ENCODE measurements at places on chromosomes 5 and 9.

- no peak for DNase-seq
Observed at GRCh38 chr9:91060520-91061343, 259.1 kb downstream of the SYK start.

GRCh38 chr5:65094279-65094678, 325.5 kb downstream of the CWC27 start:
- no peak for DNase-seq

DNA sequence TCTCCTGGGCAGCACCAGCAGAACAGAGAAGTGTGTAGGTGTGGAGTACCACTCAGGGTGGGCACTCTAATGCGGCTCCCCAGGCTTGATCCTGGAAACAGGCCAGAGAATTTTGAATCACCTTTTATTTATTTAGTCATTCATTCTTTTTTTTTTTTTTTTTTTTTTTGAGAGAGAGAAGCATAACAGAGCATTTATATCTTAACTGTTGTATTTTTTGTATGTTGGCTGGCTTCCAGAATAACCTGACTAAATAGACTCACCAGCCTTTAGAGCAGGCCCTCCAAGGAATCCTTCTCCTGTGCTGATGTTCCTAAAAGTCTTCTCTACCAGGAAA, 153.4 kb downstream of the PIK3R1 start:
- DNase-seq = no peak

DNA sequence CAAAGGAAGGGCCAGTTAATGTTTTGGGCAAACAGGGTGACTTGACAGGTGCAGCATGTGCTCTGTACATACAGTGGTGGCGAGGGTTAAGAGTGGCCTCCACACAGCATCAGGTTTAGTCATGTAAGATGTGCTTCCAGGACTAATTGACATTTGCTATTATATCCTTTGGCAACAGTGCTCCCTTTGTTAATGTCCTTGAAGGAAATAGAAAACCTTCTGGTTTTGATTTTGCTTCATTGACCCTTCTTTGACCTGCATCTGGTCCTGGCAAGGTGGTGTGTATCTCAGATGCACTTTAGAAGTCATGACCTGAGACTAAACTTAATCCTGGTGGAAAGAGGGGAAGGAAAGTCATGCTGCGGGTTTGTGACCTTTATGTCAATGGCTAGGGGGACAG, 440.0 kb downstream of the ENC1 start:
- no peak for DNase-seq

GRCh38 chr9:86340356-86341006, 13.7 kb downstream of the TUT7 start:
- no peak for DNase-seq

GRCh38 chr5:122220511-122220910, 91.2 kb downstream of the ZNF474 start:
- DNase-seq = no peak

GRCh38 chr5:150499437-150499956, 8.4 kb upstream of the NDST1 start:
- no peak for DNase-seq

GRCh38 chr5:162641142-162641813, 573.7 kb downstream of the GABRG2 start:
- DNase-seq = no peak

DNA sequence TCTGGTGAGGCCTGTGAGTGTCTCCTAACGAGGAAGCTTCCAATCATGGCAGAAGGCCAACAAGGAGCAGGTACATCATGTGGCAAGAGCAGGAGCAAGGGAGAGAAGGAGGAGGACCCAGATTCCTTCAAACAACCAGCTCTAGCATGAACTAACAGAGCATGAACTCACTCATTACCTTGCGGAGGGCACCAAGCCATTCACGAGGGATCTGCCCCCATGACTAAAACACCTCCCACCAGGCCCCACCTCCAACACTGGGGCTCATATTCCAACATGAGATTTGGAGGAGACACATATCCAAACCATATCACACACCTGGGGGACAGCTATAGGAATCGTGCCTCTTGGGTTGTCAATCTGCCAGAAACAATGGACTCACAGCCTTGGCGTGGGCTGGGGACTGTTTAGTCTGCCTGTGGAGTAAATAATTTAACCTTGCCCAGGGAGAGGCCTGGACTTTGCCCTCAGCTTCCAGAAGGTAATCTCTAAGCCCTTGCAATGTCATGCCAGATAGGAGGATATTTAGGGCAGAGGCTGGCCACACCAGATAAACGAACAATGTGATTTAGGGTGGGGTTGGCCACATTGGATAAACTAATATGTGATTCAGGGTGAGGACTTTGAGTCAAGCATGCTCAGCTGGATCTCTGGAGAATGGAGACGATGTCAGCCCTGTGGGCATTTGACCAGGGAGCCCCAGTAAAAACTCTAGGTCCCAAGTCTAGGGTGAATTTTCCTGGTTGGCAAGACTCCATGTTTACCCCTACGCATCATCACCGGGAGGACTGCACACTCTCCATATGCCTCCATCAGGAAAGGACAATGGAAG, 13.6 kb upstream of the VDAC1 start:
- DNase-seq = no peak

GRCh38 chr9:794386-794785, 47.1 kb upstream of the DMRT1 start:
- DNase-seq = no peak

DNA sequence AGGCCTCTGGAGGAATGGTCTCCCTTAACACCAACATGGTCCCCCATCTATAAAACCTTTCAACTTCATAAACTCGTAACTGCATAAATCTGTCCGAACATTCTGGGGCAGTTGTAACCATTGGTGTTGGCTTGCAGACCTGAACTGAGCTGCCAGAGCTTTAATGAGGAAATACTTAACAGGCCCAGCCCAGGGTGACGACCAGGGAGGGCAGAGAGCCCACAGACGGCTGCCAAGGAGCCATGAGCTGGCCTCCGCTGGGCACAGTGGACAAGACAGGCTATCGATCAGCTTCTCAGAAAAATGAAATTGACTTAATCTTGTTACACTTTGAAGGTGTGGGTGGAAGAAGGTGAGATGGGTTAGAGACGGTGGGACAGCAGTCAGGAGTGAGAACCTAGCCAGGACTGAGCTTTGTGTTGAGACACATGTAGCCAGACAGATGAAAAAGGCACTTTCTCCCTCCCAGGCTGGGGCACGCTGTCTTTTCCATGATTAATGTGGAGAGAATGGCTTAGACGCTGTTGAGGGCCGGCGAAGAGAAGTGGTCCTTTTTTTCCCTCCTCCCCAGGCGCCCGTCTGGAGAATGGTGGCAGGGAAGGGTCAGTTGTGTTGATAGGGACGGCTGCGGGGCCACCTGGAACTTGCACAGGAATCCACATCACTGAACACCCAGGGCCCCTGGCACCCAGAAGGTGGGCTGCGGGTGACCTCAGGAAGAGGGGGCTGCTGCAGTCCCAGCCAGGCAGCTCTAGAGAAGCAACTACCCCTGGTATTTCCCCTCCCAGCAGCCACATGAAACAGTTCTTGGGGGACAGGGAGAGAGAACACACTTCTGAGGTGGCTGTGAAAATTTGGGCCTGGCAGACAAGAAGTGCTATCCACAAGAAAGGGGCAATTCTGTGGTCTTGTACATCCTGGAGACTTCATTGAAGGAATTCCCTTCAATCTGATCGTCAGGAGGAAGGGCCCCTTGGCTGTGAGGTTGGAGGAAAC, 27.3 kb upstream of the TCOF1 start:
- DNase-seq = no peak

GRCh38 chr9:14198047-14198840, 115.7 kb downstream of the NFIB start:
- no peak for DNase-seq

- no peak for DNase-seq
Observed at GRCh38 chr5:137619191-137619870, 116.6 kb downstream of the KLHL3 start.

- DNase-seq = no peak
Observed at GRCh38 chr5:136613230-136613629, 247.9 kb upstream of the TRPC7 start.

DNA sequence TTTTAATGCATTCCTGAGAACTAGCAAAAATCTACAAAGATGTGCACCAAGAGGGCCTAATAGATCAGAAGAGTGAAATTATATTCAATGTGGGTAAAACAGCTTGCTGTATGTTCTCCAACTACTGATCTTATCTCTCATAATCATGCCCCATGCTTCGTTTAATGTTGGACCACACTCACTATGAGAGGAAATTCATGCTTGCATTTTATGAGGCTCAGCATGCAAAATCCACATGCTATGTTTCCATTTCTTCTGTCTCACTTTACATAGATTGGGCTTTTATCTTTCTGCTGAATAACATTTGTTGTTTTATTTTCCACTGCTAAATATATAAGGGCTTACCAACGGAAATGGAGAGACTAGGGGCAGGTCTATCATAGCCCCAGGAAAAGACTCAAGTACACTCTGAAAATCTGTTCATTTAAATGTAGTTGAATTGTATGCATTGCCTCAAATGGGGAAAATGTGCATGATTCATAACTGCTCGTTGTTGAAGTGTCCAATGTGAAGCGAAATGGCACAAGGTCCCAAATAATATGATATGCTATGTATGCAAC, 474.2 kb downstream of the EFNA5 start:
- no peak for DNase-seq

- peak; percentile 29 for DNase-seq
Observed at GRCh38 chr5:173781816-173782670, 106.1 kb upstream of the CPEB4 start.

All from stimulated activated CD8-positive, alpha-beta memory T cell treated with anti-CD3 and anti-CD28 coated beads, Interleukin-7, amount 100 ng/mL, for 1 hour (primary cell).